ENCODE measurements at places on chromosomes 5 and 9.

GRCh38 chr5:143054480-143054941, 284.3 kb downstream of the ARHGAP26 start:
- no peaks in the 10 kb centered on the region for H3K4me1 ChIP-seq
- H3K36me3 ChIP-seq, result no peaks in the 10 kb centered on the region
- H3K4me3 ChIP-seq, result no peak overlapping the region
- H3K27ac ChIP-seq, result no peak overlapping the region

DNA sequence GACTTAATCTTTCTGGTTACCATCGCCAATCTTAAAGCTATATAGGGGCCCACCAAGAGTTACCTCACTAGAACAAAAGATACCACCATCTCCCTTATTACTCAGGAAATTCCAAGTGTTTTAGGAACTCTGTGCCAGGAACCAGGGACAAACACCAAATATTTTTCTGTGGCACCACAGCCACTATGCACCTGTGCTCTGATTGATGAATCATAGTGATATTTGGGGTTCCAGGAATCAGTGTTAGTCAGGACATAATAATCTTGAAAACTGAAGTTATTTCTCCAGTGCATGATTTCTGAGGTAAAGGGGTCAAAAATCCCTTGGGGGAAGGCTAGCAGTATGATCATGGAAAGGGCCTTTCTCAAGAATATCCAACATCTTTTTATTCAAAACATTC, 10.2 kb upstream of the TMED7 start:
- H3K36me3 ChIP-seq, result no peaks in the 10 kb centered on the region
- no peak overlapping the region for H3K27ac ChIP-seq
- DNase-seq, result no peak
- H3K4me1 ChIP-seq, result no peaks in the 10 kb centered on the region

DNA sequence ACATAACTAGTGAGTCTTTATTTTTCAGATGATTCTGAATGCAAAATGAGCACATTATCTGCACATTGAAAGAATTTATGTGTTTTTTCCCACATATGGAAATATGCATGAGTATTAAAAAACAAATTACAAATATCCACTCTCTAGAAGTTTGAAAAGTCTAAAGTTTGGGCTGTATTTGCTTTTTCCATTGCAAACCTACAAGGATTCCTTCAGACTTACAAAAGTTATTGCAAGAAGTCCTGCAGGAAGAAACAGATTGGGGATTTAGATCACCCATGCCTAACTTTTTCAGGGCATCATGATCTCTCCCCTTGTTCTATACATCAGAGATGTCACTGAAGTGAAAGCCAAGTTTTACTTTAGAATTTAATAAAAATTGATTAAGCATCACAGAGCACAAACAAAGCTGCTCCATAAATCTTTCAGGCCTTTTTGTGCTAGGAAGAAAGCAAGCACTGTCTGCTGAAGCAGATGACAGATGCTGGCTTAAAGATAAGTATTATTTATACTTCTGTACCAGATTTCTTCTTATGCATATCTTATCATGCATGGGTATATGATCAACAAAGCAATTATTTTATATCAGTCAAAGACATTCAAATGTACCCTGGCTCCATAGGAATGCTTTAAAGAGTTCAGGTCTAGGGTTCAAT, 71.7 kb downstream of the NFIB start:
- H3K27me3 ChIP-seq, result no peaks in the 10 kb centered on the region
- DNase-seq, result no peak
- no peaks in the 10 kb centered on the region for H3K4me1 ChIP-seq
- no peak overlapping the region for H3K4me3 ChIP-seq

DNA sequence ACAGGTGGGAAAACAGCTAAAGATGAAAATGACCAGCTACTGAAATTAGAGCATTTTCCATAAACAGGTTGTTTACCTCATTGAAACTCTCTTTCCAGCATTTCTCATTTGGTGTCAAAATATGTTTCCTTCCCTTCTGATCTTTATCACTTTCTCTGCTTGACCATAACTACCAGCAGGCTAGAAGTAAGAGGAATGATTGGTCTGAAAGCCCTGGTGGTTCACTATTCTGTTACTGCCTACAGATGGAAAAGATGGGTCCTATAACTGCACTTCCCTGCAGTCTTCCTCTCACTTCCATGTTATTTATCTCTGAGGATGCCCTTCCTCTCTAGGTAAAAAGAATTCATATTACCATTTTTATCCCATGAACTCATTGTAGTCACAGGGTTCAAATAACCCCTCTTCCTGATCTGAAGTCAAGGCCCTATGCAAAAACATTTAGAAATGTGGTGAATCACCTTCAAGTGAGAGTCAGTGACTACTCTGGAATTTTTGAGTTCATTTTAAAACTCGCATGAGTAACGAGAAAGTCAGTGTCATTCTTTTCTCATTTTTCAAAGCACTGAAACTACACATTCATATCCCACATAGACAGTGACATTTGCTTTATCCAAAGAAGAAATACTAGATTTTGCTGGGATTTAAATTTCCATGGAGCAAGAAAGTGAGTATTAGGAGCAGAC, 51.7 kb downstream of the ZNF474 start:
- H3K4me3 ChIP-seq, result no peak overlapping the region
- H3K36me3 ChIP-seq, result no peaks in the 10 kb centered on the region
- no peaks in the 10 kb centered on the region for H3K27me3 ChIP-seq
- H3K27ac ChIP-seq, result no peak overlapping the region
- no peaks in the 10 kb centered on the region for H3K4me1 ChIP-seq

DNA sequence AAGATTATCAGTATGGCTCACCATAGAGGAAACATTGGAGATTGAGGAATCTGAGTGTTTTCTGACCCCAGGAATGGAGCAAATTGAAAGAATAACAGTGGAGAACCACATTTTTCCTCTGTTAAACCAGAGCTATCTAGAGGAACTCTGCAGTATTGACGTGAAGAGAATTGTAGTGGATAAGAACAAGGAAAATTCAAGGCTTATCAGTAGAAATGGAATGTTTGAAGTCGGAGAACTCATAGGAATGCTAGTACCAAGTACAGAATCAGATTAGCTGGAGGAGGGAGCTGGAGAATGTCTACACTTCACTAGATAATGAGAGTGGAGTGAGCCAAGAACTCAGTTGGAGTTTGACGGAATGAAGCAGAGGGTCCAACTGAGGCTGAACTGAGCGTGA, 50.3 kb downstream of the SNCAIP start:
- no peaks in the 10 kb centered on the region for H3K36me3 ChIP-seq
- H3K4me3 ChIP-seq, result no peak overlapping the region
- H3K4me1 ChIP-seq, result no peaks in the 10 kb centered on the region
- DNase-seq, result no peak
- H3K27me3 ChIP-seq, result no peaks in the 10 kb centered on the region

DNA sequence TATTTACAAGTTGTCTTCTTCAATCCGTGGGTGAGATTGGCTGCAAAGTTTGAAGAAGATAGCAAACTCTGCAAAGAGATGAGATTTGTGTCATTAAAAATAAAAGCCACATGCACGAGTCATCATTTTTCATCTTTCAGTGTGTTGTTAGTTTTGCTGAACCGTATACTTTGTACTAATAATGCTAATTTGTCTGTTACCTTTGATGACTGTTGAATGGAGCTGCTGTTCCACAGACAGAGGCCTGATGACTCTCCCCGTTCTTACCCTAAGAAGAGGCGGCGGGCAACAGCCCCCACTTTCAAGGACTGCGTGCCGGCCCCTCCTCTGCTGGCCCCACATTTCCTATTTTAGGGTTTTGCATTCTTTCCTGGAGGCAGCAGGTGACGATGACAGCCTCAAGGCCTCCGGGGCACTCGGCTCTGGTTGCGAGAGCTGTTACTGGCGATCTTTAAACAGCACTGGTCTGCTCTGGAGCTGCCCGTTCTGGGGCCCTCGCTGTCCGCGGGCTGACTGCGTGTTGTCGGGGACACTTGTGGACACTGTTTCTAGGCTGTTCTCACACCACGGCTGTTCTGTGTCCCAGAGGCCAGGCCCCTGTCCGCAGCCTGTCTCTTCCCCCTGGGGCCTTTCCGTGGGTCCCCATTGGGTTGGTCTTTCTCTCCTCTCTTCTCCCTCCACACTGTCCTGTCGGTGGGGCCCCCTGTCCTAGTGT, 35.1 kb downstream of the NDUFS6 start:
- H3K4me3 ChIP-seq, result no peak overlapping the region
- H3K4me1 ChIP-seq, result no peaks in the 10 kb centered on the region
- peak; percentile 15 for DNase-seq
- H3K27ac ChIP-seq, result no peak overlapping the region
- H3K27me3 ChIP-seq, result no peaks in the 10 kb centered on the region

DNA sequence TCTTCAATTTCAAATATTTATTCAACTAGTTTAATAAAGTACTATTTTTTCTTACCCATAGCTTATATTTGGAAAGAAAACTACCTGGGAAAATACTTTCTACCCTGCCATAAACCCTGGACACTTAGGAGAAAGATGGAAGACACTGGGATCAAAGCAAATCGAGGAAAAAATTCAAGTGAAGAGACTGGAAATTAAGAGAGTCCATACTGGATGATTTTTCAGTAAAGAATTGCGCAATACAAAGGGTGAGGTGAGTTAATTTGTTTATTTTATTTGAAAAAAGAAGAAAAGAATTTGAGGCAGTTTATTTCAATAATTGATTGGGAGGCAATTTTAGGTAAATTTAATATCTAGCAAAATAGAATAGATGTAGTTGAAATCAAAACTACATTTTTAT, 331.8 kb upstream of the ITGA1 start:
- no peak for DNase-seq
- no peak overlapping the region for H3K4me3 ChIP-seq
- no peaks in the 10 kb centered on the region for H3K27me3 ChIP-seq
- no peaks in the 10 kb centered on the region for H3K4me1 ChIP-seq
- no peaks in the 10 kb centered on the region for H3K36me3 ChIP-seq
